ENCODE measurements at places on chromosomes 5 and 9.

- no peak for DNase-seq
These were observed 1841.9 kb downstream of the EFNA5 start for GRCh38 chr5:105828821-105829220.

- no peak for DNase-seq
These were observed 98.4 kb downstream of the ADRB2 start for GRCh38 chr5:148924817-148925216.

GRCh38 chr5:2914022-2914661, 162.7 kb upstream of the IRX2 start:
- no peak for DNase-seq

DNA sequence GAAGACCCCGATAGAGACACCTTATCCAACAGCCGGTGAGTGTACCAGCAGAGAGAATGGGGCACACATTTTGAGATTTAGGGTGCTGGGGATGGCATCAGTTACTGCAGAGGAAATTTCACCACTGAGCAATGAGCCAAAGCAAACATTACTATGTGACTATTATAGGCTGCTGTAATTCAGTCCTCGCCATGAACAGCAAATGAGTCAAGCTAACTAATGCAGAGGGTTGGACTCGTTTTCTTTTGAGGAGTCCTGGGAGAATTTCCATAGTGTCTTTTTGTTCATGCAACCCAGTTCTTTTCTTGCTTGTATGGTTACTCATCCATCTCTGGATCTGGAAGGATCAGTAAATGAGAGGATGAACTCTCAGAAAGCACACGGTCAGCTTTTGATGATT, 323.8 kb downstream of the PSAT1 start:
- DNase-seq: no peak

GRCh38 chr5:138441221-138441620, 2.4 kb downstream of the REEP2 start:
- no peak for DNase-seq

DNA sequence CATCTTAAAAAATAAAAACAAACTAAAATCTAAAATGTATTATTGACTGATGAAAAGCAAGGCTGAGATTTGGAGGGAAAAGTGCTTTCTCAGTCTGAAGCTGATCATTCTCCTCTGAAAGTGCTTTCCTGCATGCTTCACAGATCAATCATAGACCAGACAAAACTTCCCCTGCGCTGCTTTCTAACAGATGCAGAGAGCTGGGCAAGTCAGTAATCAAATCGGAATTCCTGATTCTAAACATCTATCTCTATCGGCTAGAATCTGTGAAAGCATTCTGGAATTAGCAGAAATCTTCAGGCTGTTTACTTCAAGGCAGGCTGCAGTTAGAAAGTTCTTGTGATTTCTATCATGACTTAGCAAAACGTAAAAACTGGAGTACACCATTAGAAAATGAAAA, 15.6 kb upstream of the FAM81B start:
- no peak for DNase-seq

DNA sequence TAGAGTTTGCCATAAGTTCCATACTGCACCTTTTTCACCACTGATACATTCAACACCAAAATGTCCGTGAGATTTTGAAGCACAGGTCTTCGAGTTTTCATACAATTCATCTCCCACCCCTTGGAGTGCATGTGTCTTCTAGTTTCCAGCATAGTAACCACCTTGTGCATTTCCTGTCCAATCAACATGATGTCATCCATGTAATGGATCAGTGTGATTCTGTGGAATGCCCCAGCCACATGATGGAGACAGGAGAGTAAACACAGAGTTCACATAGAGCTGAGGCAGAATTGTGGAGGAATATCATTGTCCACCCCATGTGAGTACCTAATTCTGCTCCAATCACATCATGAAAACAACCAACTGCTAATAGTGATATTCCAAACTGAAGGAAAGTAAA, 441.5 kb upstream of the CDH6 start:
- no peak for DNase-seq

DNA sequence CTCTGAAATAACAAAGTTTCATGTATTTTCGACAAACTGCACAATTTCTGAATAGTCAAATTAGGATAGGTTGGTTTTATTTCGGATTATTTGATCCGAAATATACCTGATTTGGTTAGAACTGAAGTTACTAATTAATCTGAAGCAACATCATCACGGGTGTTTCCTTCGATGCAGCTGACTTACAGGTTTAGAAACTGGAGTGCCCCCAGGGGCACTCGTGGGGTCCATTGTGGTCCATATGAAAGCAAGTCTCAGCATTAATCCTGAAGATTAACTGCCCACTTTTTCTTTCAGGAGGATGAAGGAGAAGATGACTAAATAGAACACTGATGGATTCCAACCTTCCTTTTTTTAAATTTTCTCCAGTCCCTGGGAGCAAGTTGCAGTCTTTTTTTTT, 5.3 kb downstream of the SET start:
- no peak for DNase-seq

GRCh38 chr5:134793111-134793510, 34.5 kb downstream of the DDX46 start:
- DNase-seq: no peak

GRCh38 chr5:51468196-51468595, 84.9 kb downstream of the ISL1 start:
- no peak for DNase-seq

DNA sequence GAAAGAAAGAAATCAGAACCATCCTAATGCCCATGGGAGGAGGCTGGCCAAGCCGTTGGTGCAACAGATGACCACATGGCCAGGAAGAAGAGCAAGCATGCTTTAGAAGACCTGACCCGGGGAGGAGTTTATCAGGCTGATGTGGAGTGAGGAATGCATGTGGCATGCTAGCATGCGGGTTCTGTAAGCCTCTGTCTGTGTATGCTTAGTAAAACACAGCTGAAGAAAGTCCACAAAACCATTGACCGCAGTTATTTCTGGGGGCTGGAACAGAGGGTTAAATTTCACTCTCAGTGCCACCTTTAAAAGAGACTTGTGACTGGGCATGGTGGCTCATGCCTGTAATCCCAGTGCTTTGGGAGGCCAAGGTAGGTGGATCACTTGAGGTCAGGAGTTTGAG, 19.1 kb downstream of the GFI1B start:
- no peak for DNase-seq

- no peak for DNase-seq
These were observed 93.8 kb upstream of the FAM120A start for GRCh38 chr9:93357649-93358048.

GRCh38 chr5:15683332-15683731, 183.4 kb downstream of the FBXL7 start:
- DNase-seq: no peak

DNA sequence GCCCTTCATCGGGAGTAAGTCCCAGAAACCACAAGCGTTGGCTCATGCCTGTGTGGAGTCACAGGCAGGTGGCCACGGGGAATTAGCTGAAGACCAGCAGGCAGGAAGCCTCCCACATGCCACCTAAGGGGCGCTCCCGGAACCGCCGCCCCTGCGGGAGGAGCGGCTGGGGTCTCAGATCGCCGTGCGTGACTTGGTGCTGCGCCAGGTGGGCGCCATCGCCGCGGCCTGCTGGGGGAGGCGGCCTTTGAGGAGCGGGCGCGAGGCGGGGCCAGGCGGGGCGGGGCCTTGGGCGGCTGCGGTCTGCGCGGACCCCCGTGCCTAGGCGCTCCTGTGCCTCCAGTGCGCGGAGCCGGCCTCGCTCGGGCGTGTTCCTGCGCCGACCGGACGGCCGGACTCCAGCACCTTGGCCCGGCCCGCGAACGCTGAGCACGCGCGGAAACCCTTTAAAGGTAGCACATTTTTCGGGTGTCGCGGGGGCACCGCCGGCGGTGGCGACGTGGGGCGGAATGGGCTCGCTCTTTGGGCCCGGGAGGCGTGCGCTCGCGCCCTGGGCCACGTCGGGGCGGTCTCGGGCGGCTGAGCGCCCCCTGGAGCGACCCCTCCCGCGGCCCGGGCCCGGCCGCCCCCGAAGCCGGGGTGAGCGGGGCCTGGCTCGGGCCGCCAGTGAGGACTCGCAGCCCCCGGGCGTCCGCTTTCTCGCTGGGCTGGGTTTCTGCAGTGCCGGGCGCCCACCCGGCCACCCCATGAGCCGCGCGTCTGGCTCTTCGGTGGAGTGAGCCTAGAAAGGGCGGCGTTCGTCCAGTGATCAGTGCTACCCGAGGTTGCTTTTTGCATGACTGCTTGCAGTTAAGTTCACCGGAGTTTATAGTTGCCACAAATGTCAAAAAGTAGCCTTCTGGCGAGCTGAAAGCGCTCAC, 24.5 kb downstream of the LECT2 start:
- DNase-seq: no peak

GRCh38 chr9:18366184-18366583, 107.8 kb upstream of the ADAMTSL1 start:
- DNase-seq: no peak

- DNase-seq: no peak
These were observed 23.8 kb downstream of the C5 start for GRCh38 chr9:121026260-121026691.

GRCh38 chr9:131713016-131713415, 26.9 kb downstream of the RAPGEF1 start:
- DNase-seq: no peak

DNA sequence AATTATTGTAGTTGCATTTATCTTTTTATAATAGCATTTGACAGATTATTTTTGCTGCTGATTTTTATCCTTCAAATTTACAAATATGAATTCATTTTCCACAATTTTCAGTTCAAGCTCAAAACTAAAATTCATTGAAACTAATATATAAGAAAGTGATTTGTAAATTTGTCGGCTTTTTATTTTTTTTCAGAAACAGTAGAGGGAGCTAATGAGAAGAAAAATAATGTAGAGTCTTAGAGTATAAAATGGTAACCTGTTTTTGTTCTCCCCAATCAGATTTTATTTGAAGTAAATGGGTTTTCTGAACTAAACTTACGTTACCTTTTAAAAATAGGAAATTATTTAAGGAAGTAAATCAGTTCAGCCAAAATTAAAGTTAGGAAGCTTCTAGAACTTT, 19.2 kb downstream of the PRRC1 start:
- no peak for DNase-seq

DNA sequence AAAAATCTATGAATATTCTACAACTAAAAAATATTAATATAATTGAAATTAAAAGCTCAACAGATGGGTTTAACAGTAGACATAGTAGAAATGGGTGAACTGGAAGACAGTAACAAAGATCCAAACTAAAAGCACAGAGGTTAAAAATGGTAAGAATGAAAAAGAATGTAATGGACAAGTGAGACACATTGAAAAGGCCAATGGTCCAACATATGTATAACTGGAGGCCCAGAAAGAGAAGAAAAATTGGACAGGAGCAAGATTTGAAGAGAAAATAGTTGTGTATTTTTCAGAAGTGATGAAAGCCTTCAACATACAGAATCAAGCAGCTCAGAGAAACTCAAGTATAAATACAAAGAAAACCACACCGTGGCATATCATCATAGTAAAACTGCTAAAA, 58.6 kb downstream of the PCDHGC5 start:
- no peak for DNase-seq

DNA sequence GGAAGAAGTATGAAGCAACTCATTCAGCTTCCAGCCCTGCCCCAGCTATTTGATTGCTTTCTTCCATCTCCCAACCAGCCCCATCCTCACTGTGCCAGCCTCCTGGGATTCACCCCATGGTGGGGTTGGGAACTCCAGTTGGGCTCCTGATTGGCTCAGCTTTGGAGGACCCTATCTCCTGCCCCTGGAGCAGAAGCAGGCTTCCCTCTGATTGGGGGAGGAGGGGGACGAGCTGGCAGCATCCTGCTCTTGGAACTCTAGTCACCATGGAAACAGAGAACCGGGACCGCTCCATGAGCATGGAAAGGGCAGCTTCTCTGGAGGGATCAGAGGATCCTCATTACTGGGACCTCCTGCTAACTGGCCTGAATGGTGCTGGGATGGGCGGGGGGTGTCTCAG, 2.6 kb downstream of the SLC6A7 start:
- DNase-seq: no peak

DNA sequence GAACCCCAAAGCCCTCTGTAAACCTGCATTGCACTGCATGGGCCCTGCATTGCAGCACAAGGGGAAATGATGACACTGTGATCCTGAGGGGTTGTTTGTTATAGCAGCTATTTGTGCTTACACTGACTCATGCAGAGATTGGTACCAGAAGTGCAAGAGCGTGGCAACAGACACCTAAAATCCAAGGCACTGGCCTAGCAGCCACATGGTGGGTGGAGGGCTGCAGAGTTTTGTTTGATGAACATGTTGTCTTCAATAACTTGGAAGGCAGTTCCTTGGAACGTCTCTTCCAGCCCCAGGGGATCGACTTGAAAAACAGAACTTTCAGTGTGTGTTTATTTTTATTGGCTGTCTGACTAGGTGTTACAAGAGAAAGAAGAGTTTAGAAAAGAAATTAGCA, 14.5 kb downstream of the FCN2 start:
- no peak for DNase-seq

GRCh38 chr9:19310246-19310645, 69.8 kb downstream of the RPS6 start:
- no peak for DNase-seq

DNA sequence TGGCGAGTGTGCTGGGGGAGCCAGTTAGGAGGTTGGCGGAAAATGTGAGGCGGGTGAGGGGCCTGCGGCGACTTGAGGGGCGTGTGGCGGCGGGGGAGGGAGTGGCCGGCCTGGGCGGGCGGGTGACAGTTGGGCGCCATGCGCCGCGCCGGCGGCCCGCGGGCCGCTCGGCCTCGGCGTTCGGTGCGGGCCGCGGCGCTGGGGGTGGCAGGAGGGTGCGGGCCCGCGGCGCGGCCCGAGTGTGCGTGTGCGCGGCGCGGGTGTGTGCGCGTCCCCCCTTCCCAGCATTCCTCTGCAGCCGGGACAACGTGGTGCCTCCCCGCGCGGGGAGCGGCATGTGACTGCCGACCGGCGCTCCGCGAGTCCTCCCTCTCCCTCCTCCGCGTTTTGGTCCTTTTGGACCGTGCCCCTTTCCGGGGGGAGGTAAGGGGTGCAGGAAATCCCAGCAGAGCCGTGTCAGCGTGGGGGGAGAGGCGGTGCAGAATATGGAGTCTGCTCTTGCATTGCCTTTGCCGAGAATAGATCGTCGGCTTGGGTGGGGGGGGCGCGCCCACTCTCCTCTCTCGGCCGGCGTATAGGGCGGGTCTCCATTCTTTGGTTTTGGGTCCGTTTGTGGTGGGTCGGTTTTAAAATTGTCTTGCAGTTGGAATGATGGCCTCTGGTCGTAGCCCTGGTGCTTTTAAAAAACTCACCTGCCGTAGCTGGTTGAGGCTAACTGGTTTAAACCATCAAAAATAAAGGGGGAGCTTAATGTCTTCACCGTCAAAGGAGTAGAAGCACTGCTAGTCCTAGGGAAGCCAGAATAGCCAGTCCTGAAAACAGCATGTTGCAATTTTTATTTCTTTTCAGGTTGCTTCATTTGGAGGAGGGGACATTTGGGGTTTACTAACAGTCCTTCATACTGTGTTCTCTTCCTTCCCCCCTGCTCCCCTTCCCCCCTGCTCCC, 2.0 kb downstream of the LARP1 start:
- DNase-seq: peak; percentile 56

- DNase-seq: no peak
These were observed 76.9 kb downstream of the SYK start for GRCh38 chr9:90878562-90878961.

DNA sequence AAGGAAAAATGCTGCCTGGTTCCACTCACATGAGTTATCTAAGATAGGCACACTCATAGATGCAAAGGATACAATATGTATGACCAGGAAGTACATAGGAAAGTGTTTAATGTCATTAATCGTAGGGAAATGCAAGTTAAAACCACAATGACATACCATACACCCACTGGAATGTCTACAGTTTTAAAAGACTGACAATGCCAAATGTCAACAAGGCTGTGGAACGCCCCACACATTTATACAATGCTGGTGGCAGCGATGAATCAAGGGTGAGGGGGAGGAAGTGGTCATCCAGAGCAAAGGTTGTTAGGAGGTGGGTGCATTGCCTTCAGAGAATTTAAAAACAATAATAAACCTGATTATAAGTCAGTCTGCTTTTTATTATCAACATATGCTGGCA, 437.8 kb downstream of the ARHGEF28 start:
- DNase-seq: no peak

Data from stimulated activated CD4-positive, alpha-beta T cell treated with anti-CD3 and anti-CD28 coated beads, Interleukin-2, amount 100 ng/mL, for 4 hours (primary cell).